ENCODE measurements at places on chromosomes 4 and X. TPM values are rescaled to one million over a fixed set of nuclear protein-coding genes. Genes with fewer than 3 reads are reported as not detected.
A peak's percentile ranks its signal among the peaks of the same experiment; 100 is the strongest.

GRCh38 chr4:1169171-1169671, 3.2 kb downstream of the SPON2 start:
- H3K4me1 ChIP-seq, result peaks cover 2% of the 10 kb centered on the region
- no peaks in the 10 kb centered on the region for H3K36me3 ChIP-seq
- H3K4me3 ChIP-seq, result no peak overlapping the region
- DNase-seq, result no peak
- peaks cover 87% of the 10 kb centered on the region for H3K27me3 ChIP-seq

DNA sequence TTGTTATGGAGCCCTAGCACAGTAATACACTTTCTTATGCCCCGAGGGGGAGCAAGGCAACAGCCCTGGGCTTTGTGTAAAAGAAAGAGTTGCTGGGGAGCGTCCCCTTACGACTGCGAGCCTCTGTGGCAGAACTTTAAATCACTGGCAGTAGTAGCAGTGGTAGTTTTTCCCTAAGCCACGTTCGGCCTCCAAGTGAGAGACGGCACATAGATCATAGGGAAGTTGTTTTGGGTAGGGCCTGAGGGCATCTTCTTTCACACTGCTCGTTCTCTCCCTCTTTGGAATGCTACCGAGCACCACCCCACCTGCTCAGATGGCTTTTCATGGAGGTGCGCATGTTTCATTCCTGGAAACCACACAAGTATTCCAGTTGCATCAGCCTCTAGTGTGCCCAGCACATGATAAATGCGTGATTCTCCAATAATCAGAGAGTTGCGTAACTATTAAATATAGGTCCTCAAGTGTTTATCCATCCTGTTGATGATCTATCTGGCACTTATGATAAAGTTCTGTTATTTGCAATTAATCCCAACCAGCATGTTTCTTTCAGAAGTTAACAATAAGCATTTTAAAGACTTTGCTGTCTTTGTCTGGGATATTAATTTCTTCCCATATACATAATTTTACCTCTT, 7.0 kb upstream of the SYNPO2 start:
- H3K27ac ChIP-seq, result peak overlapping the region; percentile 73
- no peaks in the 10 kb centered on the region for H3K27me3 ChIP-seq
- H3K4me1 ChIP-seq, result peaks cover 14% of the 10 kb centered on the region
- DNase-seq, result no peak
- H3K36me3 ChIP-seq, result peaks cover 20% of the 10 kb centered on the region

DNA sequence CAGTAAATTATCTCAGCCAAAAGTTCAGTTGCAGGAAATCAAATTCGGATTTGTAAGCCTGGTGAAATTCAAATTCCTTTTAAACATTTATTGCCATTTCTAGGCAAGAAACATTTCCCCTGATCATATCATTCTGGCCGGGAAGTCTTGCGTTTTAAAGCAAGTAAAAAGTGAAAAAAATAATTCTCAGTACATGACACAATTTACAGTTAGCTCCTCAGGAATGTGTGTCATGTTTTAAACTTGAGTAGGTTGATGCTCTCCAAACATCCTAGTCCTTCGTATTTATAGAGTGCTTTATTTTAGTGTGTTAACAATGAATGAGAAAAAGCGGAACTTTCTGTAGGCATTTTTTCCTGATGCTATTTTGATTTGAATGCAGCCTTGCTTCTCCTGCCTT, 158.3 kb upstream of the SCML1 start:
- no peak for DNase-seq
- H3K27me3 ChIP-seq, result no peaks in the 10 kb centered on the region
- peaks cover 16% of the 10 kb centered on the region for H3K4me1 ChIP-seq
- no peaks in the 10 kb centered on the region for H3K36me3 ChIP-seq

- DNase-seq, result no peak
- peaks cover 50% of the 10 kb centered on the region for H3K4me1 ChIP-seq
- peaks cover 3% of the 10 kb centered on the region for H3K36me3 ChIP-seq
- no peak overlapping the region for H3K4me3 ChIP-seq
- H3K27ac ChIP-seq, result no peak overlapping the region
Measured at GRCh38 chrX:153812220-153812619, 17.8 kb downstream of the SSR4 start.

GRCh38 chr4:180913750-180914149, 1329.5 kb upstream of the TENM3 start:
- no peak overlapping the region for H3K27ac ChIP-seq
- H3K4me1 ChIP-seq, result no peaks in the 10 kb centered on the region
- DNase-seq, result no peak
- no peaks in the 10 kb centered on the region for H3K36me3 ChIP-seq
- H3K4me3 ChIP-seq, result no peak overlapping the region
- no peaks in the 10 kb centered on the region for H3K27me3 ChIP-seq

DNA sequence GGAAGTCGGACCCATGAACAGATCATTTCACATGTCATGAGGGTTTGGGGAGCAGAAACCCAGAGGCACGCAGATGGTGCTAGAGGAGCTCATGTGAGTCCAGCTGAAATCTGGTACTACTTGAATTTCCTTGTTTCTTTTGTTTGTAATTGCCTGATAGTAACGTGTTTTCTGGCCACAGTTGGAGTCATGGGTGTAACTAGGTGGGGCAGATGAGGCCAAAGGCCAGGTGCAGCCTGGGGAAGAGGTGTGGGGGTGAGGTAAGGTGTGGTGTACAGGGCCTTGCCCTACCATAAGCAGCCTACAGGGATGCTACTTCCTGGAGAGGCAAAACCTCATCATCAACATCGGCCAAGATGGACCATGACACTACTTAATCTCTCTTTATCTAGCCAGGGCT, 271.4 kb downstream of the PTTG2 start:
- H3K36me3 ChIP-seq, result no peaks in the 10 kb centered on the region
- no peak for DNase-seq
- no peak overlapping the region for H3K4me3 ChIP-seq
- peaks cover under 1% of the 10 kb centered on the region for H3K4me1 ChIP-seq

DNA sequence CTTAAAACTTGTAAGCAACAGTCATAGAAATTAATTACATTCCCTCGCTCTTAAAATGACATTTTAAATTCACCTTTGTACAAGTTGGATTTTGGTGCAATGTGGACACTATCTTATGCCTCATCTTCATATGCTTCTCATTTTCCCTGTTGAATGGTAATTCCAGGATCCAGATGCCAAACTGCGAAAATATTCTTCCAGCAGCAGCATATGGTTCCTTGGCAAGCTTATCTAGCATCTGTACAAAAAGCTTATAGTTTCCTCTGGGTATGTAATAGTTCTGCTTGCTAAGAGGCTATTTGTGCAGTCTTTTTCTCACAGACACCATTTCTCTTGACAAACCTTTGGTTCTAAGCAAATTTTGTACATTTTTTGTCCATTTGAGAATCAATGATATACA, 2079.7 kb upstream of the AGA start:
- H3K4me1 ChIP-seq, result no peaks in the 10 kb centered on the region
- no peak overlapping the region for H3K4me3 ChIP-seq
- no peaks in the 10 kb centered on the region for H3K27me3 ChIP-seq
- DNase-seq, result no peak
- H3K27ac ChIP-seq, result no peak overlapping the region
- no peaks in the 10 kb centered on the region for H3K36me3 ChIP-seq

- H3K4me3 ChIP-seq, result no peak overlapping the region
- H3K4me1 ChIP-seq, result no peaks in the 10 kb centered on the region
- no peak overlapping the region for H3K27ac ChIP-seq
- H3K36me3 ChIP-seq, result no peaks in the 10 kb centered on the region
- DNase-seq, result no peak
Measured at GRCh38 chr4:70589785-70590184, 2.3 kb upstream of the AMBN start.

DNA sequence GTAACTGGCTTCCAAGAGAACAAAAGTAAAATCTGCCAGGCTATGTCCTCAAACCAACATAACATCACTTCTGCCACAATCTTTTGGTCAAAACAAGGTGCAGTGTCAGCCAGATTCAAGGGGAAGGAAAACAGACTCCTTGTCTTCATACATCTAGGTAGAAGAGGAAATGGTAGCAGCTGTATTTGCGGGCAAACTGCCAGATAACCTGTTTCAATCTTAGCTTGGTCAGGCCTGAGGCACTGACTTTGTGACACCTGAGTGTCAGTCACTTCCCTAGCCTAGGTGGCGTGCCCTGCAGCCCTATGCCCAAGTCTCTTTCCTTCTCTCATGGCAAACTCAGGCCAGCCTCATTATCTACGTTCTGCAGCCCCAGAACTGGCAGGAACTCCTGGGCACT, 146.2 kb upstream of the JADE1 start:
- H3K36me3 ChIP-seq, result peaks cover 14% of the 10 kb centered on the region
- H3K27ac ChIP-seq, result no peak overlapping the region
- no peaks in the 10 kb centered on the region for H3K27me3 ChIP-seq
- H3K4me3 ChIP-seq, result no peak overlapping the region
- peaks cover 18% of the 10 kb centered on the region for H3K4me1 ChIP-seq

- H3K27me3 ChIP-seq, result no peaks in the 10 kb centered on the region
- H3K27ac ChIP-seq, result no peak overlapping the region
- peaks cover 7% of the 10 kb centered on the region for H3K4me1 ChIP-seq
Measured at GRCh38 chr4:98746530-98746929, 88.1 kb upstream of the TSPAN5 start.

GRCh38 chrX:154698630-154699248, 45.4 kb upstream of the CTAG2 start:
- H3K27ac ChIP-seq, result peak overlapping the region; percentile 79
- H3K4me1 ChIP-seq, result peaks cover 15% of the 10 kb centered on the region
- H3K27me3 ChIP-seq, result no peaks in the 10 kb centered on the region

GRCh38 chr4:36427696-36428095, 146.3 kb downstream of the DTHD1 start:
- no peak overlapping the region for H3K27ac ChIP-seq
- H3K36me3 ChIP-seq, result no peaks in the 10 kb centered on the region
- peaks cover 8% of the 10 kb centered on the region for H3K4me1 ChIP-seq
- no peak overlapping the region for H3K4me3 ChIP-seq
- H3K27me3 ChIP-seq, result no peaks in the 10 kb centered on the region
- DNase-seq, result no peak

DNA sequence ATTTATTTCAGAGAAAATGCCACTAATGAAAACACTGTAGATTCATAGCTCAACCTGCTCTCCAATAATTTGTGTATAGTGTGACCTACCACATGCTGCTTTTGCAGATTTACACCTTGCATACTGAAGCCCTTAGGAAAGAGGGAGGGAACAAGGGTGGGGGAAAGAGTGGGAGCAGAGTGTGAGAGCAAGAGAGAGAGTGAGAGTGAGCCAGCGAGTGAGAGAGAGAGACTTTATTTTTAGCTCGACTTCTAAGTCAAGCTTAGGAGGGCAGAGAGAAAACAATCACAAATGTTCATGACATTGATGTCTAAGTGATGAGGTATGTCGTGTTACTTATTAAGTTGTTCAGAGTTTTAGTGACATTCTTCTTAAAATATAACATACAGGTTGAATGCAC, 112.5 kb upstream of the HAND2 start:
- H3K27ac ChIP-seq, result no peak overlapping the region
- DNase-seq, result no peak
- no peaks in the 10 kb centered on the region for H3K36me3 ChIP-seq
- H3K27me3 ChIP-seq, result no peaks in the 10 kb centered on the region

GRCh38 chr4:1004557-1005485, 6.6 kb upstream of the FGFRL1 start:
- H3K36me3 ChIP-seq, result no peaks in the 10 kb centered on the region
- H3K4me1 ChIP-seq, result peaks cover 6% of the 10 kb centered on the region
- no peak overlapping the region for H3K4me3 ChIP-seq
- H3K27ac ChIP-seq, result no peak overlapping the region
- no peak for DNase-seq

DNA sequence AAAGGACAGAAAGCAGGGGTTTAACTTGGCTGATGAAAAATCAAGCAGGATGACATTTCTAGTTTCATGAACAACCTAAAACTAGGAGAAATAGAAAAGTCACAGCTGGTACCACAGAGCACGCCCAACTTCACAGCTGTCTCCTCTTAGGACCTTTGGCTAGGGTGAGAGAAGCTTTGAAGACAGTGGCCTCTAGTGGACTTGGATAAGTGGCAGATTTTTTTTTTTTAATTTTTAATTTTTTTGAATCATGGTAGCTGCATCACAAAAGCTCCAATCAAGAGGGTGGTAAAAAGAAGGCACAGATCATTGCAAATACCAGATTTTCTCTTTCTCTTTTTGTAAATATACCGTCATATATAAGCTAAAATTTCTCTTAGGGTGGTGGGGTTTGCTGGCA, 20.2 kb upstream of the MAP3K15 start:
- H3K36me3 ChIP-seq, result no peaks in the 10 kb centered on the region
- H3K27ac ChIP-seq, result no peak overlapping the region
- DNase-seq, result no peak
- no peaks in the 10 kb centered on the region for H3K27me3 ChIP-seq
- no peak overlapping the region for H3K4me3 ChIP-seq
- no peaks in the 10 kb centered on the region for H3K4me1 ChIP-seq

The GPC4 gene
- 120 TPM for total RNA-seq

The FGF2 gene
- 127 TPM for total RNA-seq

The VGLL1 gene
- total RNA-seq, result not detected

The RNF150 gene
- total RNA-seq, result 7.0 TPM

The POU4F2 gene
- total RNA-seq, result not detected

The AGTR2 gene
- total RNA-seq, result not detected
